Muscle of arm (tissue), 14 donors: ENCODE measurements at places on chromosomes 2 and 18. TPM values are rescaled to one million over a fixed set of nuclear protein-coding genes. Genes with fewer than 3 reads are reported as not detected.
A peak's percentile ranks its signal among the peaks of the same experiment; 100 is the strongest.

GRCh38 chr18:76679259-76679658 lies 143.1 kb upstream of the ZNF236 start:
- DNase-seq: no peak

GRCh38 chr2:26568076-26568890 lies 72.9 kb downstream of the CIB4 start:
- no peak for DNase-seq

- DNase-seq: peak; percentile 72
Observed at GRCh38 chr2:36376319-36376765, 20.8 kb downstream of the CRIM1 start.

DNA sequence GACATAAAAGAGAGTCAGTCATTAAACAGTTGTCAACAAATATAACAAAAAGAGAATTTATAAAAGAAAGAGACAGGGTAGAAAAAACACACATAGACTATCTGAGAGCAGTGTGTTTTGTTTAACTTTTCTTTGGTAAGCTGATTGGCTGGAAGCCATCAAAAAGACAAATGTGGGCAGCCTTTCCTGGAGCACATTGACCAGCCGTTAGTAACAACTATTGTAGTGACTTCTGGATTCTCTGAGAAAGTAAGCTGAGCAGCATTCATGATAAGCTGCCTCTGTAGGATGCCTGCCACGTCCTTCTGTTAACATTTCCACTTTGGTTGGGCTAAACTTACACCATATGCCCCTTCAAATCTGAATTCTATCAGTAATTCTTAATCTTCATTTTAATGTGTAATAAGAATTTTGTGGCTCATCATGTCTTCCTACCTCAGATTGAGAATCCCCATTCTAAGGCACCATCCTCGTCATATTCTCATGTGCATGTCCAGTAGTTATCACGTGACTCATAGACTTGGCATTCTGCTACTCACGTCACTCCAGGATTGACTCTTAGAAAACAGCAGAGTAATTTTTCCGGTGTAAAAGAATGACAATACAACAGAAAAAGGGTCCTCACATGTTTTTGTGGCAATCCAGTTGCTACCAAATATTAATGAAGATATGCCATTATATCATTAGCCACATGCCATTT lies 43.4 kb upstream of the DNAJC10 start:
- DNase-seq: no peak

DNA sequence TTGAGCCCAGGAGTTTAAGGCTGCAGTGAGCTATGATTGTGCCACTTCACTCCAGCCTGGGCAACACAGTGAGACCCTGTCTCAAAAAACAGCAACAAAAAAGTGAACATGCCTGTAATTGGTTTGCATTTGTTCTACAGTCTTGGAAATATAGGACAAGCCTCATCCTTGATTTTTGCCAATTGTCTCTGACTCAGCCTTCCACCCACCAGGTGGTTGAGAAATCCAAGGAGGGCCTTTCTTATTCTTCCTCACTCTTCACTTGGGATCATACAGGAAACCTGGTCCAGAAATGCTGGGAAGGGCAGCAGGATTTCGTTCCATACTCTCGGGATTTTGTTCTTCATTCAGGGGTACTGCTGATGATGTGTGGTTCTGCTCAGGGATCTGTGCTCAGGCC lies 94.6 kb downstream of the CDC42EP3 start:
- no peak for DNase-seq

DNA sequence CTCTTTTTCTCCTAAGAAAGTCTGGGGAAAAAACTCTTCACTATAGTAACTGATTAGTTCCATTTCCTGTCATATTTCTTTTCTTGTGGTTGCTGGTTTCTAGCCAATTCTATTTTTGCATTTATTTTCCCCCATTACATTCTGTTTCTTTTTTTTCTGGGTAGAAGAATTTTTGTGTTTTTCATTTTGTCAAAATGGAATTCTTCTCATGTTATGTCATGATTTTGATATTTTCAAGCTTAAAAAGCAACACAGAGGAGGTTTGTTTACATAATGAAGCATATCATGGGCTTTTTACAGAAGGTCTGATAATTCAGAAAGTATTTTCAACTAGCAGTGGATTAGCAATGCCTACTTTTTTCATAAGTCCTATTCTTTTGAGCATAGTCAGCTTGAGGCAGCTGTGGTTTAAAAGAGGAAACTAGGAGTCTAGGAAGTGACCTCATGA lies 102.0 kb downstream of the MAP2 start:
- peak; percentile 70 for DNase-seq

DNA sequence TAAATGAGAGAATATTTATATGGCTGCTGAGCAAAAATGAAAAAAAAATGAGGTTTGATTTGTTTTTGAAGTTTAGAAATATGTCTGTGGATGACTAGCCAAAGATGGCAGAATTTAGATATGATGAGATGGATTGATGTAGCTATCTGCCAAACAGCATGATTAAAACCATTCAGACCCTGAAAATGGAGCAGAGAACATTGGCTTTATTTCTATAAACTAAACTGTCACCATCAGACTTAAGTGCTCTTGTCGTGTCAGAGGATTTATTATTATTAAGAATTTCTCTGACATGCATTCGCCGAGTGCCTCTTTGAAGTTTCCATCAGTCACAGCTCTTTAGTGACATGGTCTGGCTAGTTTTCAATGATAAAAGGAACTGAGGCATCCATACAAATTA lies 151.7 kb downstream of the LRRTM4 start:
- DNase-seq: no peak

GRCh38 chr2:70994009-70994698 lies 519 bp downstream of the TEX261 start:
- DNase-seq: no peak

Gene PELI1
- polyA plus RNA-seq: 15.0 TPM

Gene COLEC11
- not detected for polyA plus RNA-seq
